Thymus (tissue), 14 donors: ENCODE measurements at places on chromosomes 1 and 21.

DNA sequence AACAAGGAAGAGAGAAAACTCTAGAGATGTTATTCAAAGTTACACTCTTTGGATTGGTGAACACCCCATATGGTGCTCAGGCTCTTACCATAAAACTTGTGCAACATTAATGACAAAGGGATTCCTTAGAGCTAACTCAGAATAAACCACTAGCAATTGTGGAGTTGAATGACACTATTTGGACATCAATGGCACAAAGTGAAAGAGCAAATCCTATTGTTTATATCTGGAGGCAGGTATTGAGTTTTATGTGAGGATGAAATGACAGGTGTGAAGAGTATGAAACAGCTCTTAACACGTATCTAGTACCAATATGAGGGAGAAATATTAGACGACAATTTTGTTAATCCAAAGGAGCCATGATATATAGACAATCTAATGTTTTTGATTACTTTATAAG lies 584.9 kb upstream of the PBX1 start:
- no peak for DNase-seq

DNA sequence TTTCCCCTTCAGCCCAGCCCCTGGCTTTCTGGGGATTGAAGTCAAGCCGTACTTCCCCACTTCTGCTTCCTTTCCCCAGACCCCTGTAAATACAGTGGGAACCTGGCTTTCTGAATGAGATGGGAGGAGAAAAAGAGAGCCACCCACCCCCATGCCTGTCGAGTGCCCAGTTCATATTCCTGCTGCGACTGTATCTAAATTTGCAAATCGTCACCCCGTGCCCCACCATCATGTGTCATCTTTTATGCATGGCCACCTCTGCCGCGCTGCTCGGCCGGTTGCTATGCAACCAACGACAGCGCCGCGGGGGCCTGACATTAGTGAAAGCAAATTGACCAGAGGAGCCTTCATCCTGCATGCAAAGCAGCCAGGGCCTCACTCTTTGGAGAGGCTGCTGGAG lies 143.0 kb downstream of the ELAVL4 start:
- no peak for DNase-seq

- no peak for DNase-seq
These were observed 5.3 kb upstream of the AMIGO1 start for GRCh38 chr1:109514846-109515245.

DNA sequence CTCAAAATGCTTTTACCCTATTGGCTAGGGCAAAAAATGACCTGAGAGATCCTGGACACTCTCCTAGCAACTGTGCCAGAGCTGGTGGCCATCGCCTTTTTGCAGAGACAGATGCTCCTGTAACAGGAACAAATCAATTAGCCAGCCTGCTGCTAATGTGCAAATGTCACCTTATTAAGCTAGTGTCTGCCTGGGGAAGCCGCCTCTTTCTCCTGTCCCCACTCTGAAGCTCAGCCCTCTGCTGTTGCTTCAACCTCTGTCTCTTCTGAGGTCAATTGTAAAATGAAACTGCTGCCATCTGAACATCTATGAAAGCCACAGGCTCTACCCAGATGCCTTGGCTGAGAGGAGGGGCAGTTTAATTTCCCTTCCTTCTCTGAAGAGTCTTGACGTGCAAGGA lies 85.5 kb upstream of the CACNA1E start:
- DNase-seq, result no peak

- no peak for DNase-seq
These were observed 142.7 kb upstream of the UBE2U start for GRCh38 chr1:64060611-64061302.

DNA sequence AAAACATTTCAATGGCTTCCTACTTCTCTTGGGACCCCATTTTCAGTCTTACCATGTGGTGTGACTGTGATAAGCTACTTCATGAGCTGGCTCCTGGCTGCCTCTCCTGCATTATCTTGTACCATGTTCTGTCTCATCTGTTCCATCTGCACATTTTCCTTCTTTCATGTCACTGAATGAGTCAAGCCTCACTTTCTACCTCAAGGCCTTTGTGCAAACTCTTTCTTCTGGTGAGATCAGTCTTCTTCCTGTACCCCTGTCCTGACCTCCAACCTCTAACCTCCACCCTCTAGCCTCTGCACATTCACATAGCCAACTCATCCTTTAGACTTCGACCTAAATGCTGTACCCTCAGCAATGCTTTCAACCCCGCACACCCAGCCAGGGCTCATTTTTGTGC lies 9.6 kb upstream of the FAM78B start:
- no peak for DNase-seq

DNA sequence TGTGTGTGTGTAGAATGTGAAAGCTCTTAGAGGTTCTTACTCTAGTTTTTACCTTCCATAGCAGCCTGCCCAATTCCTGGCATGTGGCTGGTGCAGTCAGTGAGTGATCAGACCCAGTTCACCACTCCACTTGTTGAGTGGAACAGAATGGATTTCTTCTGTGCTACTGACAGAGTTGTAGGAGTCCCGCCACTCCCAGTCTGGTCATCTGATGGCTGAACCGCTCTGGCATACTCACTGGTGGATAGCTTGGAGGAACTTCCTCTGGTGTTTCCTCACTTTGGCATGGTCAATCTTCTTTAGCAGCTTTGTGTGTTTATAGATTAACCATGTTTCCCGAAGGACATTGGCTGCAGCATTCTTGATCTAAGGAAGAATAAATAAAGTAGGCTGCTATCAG lies 106.7 kb upstream of the ADAR start:
- DNase-seq, result no peak

DNA sequence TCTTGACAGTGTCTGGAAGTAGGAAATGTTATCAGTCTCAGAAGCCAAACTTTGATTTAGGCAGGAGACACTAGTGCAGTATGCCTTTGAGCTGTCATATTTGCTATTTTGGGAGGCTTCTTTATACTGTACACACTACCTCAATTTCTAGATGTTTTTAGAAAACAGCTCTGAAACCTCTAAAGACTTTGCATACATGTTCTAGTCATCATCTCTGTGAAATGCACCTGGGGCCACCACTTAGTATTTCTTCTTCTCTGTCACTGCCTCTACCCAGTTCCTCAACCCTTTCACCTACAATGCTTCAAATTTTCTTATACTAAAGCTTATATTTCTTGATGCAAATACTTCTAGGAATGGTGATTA lies 29.1 kb upstream of the PLA2G4A start:
- DNase-seq, result no peak

- DNase-seq, result no peak
These were observed 71.1 kb upstream of the ERRFI1 start for GRCh38 chr1:8097077-8097799.

DNA sequence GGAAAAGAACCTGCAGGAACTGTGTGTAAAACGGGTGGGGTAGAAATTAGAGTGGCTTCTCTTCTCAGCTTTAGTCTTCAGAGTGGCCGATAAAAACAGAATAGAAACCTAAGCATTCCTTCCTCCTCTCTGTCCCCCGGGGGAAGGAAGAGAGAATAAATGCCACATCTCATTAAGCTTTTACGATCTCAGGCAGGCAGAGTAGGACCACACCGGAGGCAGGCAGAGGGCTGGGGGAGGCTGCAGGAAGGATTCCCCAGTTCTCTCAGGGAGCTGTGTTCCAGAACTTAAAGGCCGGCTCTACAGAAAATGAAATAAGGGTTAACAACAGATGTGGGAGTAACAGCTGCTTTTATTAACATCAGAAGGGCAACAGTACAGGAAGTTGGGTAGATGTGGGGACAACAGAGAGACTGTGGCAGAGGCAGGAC lies 24.5 kb upstream of the MEF2D start:
- DNase-seq, result no peak
